Left renal pelvis (tissue), 4 donors: ENCODE measurements at places on chromosomes 1 and 21.
A peak's percentile ranks its signal among the peaks of the same experiment; 100 is the strongest.

DNA sequence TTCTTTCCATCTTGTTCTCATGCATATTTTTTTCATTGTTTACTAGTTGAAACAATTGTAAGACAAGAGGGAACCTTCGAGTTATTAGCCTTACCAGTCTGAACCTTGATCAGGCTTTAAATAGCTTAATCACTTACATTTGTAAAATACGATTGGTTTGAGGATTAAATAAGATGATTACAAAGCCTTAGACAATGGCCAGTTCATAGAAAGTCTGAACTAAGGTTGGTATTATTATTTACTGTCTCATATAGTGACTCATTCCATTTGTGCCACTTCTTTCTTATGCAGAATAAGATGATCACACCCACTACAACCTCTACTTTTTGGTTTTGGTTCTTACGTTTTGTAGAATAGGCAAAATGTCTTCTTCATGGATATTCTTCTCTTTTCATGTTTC, 94.1 kb downstream of the RPE65 start:
- no peak for DNase-seq

- no peak for DNase-seq
These were observed 13.9 kb upstream of the BCAR3 start for GRCh38 chr1:93695411-93696005.

- DNase-seq: no peak
These were observed 39.6 kb downstream of the CAMTA1 start for GRCh38 chr1:6824665-6825368.

DNA sequence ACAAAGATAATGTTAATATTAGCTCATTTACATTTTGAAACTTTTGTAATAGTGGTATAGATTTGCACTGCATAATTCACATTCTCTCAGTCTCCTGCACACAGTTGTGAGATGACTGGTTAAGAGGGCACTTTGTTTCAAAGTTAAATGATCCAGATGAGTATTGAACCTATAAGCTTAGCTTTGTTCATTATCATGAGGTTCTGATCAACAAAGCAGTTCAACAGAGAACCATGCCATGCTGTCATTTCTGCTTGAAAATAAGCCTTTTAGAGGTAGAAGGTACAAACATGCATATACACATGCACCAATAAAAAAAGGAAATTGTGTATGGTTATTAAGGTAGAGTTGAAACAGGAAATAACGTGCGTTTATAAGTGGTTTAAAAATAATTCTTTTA, 4.8 kb downstream of the RAP1A start:
- no peak for DNase-seq

GRCh38 chr1:232707142-232707541, 77.2 kb upstream of the SIPA1L2 start:
- DNase-seq: no peak

DNA sequence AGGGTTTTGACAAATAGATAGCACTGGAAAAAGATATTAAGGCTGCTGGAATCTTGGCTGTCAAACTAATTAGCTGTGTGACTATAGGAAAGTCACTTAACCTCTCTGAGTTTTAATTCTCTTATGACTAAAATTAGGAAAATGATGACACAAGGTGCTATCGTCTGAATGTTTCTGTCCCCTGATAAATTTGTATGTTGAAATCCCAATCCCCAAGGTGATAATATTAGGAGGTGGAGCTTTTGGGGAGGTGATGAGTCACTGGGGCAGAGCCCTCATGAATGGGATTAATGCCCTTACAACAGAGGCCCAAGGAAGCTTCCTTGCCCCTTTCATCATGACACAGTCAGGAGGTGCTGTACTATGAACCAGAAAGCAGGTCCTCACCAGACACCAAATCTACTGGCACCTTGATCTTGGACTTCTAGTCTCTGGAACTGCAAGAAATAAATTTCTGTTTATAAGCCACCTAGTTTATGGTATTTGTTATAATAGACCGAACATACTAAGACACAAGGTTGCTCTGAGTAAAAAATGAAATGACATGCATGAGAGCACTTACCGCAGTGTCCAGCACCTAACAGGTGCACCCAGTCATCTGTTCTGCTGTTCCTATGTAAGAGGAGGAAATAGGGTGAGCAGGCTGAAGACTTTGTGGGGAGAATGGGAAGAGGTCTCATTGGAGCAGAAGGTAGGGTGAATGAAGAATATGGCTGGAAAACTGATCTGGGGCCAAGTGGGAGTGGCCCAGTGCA, 26.3 kb upstream of the DISP1 start:
- DNase-seq: no peak

GRCh38 chr1:160438935-160439334, 38.6 kb downstream of the VANGL2 start:
- no peak for DNase-seq

DNA sequence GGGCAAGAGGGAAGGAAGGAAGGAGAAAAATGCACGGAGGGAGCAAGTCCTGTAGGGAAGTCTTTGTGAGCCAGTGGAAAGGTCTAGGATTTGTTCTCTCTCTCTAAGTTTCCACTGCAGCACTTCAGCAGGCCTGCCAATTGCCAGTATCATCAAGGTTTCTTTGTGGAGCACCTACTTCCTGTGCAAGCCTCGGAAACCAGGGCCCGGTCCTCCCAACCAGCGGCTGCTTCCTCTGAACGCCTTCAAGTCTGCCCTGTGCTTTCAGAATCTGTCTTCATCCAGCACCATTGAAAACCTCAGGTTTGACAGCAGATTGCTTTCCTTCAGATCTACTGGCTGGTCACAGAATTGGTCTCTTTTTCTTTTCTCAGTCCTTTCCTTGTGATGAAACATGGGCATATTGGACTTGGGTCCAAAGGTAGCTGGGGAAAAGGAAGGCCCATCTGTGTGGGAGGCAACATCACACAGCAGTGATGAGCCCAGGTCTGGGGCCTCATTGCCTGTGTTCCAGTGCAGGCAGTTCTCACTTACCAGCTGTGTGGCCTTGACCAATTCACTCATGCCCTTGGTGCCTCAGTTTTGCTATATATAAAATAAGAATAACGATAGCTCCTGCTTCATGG, 144.5 kb downstream of the SEC16B start:
- DNase-seq: no peak

DNA sequence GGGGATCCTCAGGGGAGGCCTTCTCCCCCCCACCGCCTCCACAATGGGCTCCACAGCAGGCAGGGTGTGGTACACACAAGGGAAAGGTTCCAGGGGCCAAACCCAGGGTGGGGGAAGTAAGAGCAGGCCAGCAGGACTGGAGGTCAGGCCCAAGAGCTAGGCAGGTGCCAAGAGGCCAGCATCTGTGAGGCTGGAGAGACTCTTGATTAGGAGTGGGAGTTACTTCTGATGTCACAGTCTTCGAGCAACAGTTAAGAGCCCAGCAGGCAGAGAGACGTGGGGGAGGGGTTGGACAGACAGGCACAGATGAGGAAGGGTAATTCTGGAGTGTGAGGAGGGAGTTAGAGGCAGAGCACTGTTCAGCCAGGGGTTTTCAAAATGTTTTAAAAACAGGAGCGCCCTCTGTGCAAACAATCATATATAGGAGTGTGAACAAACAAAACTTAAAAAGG, 55.8 kb downstream of the SLC9A1 start:
- peak; percentile 54 for DNase-seq

- DNase-seq: no peak
These were observed 8.4 kb downstream of the RPS6KA1 start for GRCh38 chr1:26537951-26538352.

DNA sequence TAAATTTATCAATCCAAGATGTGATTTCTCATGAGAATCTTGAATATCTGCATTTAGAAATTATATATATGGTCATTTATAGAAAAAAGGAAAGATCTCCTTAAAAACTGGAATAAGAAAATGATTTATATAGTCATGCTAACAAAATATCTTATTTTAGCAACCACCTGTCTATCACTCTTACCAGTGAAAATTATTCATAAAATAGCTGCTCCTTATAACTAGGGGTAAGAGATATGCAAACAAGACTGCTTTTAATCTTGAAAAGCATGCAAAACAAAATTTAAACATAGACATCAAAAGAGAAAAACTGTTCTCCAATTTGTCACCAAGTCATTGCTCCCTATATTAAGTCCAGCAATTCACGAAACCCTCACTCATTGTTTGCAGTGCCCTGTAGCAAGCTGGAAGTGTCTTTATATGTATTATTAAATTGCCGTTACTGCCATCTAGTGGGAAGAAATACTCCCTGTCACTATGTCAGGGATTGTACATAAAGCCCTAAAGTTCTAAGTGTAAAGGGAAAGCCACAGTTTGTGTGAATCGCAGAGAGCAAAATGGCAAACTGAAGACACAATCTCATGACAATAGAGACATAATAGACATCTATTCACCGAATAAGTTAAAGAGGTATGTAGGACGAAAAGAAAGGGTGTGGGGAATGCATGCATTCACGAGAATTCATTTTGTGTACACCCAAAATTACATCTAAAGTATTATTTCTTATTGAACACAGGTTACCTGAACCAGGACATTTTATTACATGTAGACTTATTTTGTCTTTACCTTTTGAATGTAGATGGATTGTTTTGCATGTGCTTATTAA, 600.5 kb downstream of the USP25 start:
- peak; percentile 63 for DNase-seq

DNA sequence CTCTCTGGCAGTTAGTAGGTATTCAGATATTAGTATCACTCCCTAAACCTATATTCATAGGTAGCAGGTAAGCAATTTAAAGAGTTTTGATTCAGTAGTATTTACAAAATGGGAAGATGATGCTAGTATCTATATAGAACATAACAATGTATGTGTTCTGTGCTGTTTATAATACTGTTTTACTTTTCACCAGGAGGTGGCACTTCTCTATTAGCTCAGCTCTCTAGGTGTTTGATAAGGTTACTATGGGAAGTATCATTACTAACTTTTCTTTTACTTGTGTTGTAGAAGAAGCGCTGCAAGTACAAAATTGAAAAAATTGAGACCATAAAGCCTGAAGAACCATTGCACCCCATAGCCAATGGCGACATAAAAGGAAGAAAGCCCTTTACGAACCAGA, 49.4 kb upstream of the FASLG start:
- no peak for DNase-seq

- DNase-seq: no peak
These were observed 15.9 kb downstream of the C1orf94 start for GRCh38 chr1:34192621-34193020.

DNA sequence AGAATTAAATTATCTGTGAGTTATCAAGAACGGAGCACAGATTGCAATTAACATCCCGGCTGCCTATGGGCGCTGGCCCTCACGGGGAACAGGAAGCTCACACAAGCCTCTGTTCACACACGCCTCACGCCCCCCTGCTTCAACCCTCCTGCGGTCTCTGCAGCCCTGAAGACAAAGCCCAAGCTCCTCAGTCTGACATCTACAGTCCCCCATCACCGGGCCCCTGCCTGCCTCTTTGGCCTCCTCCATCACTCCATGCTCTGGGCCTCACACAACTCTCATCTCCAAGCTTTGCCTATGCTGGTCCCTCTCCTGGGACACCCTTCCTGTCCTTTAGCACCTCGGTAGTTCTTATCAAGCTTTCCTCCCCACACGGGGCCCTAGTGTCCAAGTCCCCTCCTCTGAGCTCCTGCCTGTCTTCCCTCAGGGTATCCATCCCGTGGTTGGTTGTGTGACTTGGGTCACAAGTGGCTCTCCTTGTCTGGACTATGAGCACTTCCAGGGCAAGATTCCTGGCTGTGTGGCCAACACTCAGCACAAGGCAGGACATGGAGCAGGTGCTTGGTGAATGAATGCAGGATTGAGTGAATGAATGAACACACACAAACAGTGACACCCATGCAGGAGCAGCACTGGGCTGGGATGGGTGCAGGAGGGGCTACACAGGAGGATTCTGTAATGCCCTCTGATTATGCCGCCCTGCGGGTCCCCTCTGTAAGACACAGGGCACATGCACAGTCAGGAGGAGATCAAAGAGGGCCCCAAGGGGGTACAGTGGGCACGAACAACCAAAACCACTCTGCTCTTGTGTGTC, 116.1 kb downstream of the DMRTB1 start:
- DNase-seq: no peak

DNA sequence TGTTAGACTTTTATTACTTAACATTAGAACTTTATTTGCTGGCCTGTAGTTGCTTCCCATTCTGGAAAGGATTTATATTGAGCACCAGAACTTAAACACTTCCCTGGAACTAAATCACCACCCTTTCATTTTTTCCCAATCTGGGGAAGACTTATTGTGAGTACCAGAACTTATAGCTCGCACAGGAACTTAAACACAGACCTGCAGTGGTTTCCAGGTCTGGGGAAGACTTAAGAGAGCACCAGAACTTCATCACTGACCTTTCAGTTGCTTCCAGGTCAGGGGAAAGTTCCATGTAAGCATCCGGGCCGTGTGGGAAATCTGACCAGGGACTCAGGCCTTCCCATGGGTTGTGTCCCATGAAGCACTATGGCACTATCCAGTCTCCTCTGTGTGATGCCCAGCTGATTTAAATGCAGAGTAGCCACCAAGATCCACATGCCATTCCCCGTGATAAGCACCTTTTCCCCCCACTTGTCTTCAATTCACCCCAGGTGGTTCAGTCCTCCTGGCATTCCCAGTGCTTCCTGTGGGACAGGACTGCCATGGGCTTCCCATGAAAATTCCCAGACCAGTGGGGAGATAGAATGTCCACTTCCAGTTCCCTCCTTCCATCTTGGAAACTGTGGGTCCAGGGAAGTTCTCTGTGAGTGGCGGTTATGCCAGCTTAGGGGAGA, 48.9 kb downstream of the C4BPA start:
- no peak for DNase-seq

GRCh38 chr1:27161594-27161993, 6.7 kb upstream of the SLC9A1 start:
- DNase-seq: no peak

DNA sequence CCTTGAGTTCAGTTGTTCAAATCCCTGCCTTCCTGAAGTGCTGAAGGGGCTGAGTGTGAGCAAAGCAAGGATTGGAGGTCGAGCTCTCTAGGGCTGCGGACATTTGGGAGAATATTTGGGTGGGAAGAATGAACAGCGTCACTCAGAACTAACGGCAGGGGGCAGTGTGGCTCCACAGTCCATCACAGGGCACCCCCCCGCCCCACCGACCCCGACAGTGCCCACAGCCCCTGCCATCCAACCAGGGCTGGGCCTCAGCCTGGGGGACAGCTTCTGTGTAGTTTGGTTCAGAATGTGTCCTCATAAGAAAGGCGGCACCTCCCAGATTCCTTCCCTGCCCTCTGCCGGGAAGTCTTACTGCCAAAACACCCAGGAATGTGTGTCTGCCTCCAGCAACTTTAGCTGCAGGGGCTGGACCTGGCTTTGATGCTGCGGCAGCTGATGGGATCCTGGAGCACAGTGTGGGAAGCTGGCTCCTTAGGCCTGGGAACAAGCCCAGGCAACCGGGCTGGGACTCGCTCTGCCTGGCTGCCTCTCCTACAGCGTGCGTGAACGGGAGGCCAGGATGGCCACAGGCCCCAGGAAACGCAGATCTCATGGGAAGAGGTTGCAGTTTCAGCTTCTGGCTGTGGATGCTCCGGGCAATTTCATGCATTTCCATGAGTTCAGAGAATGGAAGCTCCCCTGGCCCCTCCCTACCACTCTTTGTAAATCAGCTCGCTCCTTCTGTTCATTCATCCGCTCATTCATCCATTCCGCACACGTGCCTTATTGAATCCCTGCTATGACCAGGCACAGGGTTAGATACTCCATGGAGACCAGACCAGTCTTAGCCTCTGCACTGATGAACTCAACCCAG, 104.9 kb upstream of the TMPRSS2 start:
- no peak for DNase-seq
